Hypothalamus (tissue), 51 donors: ENCODE measurements at places on chromosomes 5 and 9.

GRCh38 chr9:20269620-20270019 is 352.7 kb downstream of the MLLT3 start:
- DNase-seq = no peak

- no peak for DNase-seq
These were observed 96.1 kb downstream of the OTULIN start for GRCh38 chr5:14760548-14761002.

GRCh38 chr5:132770476-132771159 is 6.4 kb downstream of the SEPTIN8 start:
- DNase-seq = peak; percentile 20

DNA sequence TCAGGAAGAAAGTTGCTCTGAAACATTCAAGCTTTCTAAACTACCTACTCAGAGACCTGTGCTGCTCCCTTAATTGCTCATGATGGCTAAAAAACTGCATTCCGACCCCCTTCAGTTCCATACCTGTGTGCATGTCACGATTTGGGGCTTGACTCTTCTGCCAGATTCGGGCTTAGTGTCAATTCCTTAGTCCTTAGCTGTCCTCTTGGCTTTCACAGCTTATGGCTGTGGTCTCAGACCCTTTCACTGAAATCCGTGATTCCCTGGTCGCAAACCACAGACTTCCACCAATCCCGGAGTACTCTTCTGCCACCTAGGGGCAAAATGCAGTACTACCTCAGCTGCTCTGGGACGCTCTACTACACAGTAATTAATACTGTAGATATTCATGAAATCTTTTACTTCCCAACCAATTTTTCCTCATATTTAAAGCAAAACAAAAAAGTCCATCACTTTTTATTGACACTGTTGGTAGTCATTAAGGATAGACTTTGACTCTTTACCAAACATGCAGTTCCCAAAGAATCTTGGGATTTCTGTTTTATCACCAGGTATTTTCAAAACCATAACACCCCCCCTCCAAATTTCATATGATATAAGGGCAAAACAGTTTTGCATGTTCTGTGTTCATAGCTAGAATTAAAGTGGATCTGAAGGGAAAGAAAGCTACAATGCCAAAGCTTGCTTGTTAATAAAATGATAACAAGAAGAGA is 617.4 kb downstream of the SLCO4C1 start:
- peak; percentile 64 for DNase-seq

GRCh38 chr9:126218359-126219125 is 108.1 kb upstream of the MVB12B start:
- no peak for DNase-seq

DNA sequence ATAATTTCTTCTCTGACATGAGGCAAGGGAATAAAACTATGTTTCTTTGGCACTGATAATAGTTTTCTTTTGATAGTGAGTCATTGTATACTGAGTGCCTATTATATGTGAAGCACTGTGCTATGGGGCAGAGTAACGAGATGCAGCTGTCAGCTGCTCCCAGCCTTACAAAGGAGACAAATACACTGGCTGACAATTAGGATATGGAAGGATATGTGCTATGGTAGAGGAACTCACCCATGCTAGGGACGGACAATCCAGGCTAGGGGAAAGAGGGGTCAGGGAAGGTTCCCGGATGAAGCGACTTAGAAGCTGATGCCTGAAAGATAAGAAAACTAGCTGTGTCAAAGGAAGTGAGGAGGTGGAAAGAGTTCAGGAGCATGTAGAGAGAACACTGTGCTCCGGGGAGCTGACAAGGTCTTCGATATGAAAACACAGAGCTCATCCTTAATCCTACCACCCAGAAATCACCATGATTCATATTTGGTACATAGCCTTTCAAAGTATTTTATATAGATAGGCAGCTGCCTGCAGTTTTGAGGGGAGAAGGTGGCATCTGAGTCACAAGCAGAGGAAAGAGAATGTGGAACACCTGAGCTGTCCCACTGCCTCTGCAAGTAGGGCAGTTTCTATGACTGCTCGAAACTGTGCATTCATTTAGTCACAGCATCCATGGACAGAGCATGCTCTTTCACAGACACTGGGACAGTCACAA is 12.1 kb downstream of the BSPRY start:
- DNase-seq = no peak

DNA sequence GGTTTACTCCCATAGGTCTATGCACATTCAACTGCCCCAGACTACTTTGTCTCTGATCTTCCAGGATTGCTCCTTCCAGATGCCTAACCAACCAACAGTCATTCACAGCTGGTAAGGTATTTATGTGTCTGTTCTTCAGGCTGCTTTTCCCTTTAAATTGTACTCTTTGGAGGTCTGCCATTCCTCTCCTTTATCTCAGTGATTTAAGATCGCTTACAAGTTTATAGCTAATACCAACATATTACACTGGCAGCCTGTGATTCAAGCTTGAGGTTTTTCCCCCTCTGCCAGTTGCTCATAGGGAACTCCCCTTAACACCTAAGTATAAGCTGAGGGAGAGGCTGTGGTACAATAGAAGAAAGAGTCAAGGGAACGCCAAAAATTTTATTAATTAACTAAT is 711.7 kb upstream of the EDIL3 start:
- no peak for DNase-seq
